ENCODE measurements at places on chromosomes 3 and 15.

GRCh38 chr3:105317841-105318240 is 48.9 kb upstream of the ALCAM start:
- DNase-seq: no peak

DNA sequence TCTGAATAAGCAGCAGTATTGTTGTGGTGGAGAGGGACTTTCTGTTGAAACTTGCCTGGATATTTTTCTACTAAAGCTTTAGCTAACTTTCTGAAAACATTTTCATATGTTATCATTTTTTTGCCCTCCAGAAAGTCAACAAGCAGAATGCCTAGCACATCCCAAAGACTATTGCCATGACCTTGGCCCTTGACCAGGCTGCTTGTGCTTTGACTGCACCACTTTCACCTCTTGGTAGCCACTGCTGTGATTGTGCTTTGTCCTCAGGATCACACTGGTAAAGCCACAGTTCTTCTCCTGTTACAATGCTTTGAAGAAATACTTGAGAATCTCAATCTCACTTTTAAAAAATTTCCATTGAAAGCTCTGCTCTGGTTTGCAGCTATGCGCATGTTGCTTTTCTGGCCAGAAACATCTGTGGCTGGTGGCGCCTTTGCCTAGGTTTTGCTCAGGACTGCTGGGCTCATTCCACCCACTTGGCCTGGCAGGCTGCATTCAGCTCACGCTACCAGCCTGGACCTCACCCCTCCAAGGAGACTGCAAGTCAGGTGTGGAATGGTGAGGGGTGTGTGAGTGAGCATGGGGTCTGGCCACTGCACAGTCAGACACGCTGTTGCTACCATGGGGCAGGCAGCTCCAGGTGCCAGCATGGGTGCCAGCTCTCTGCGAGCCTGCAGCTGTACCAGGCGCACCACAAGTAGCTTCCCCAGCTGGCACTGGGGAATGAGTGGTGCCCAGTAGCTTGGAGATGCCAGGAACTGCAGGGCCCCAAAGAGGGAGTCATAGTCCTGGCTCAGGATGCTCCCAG is 89.8 kb upstream of the TNFSF10 start:
- DNase-seq: no peak

GRCh38 chr3:109977897-109978296 is 640.6 kb upstream of the DPPA4 start:
- DNase-seq: no peak

DNA sequence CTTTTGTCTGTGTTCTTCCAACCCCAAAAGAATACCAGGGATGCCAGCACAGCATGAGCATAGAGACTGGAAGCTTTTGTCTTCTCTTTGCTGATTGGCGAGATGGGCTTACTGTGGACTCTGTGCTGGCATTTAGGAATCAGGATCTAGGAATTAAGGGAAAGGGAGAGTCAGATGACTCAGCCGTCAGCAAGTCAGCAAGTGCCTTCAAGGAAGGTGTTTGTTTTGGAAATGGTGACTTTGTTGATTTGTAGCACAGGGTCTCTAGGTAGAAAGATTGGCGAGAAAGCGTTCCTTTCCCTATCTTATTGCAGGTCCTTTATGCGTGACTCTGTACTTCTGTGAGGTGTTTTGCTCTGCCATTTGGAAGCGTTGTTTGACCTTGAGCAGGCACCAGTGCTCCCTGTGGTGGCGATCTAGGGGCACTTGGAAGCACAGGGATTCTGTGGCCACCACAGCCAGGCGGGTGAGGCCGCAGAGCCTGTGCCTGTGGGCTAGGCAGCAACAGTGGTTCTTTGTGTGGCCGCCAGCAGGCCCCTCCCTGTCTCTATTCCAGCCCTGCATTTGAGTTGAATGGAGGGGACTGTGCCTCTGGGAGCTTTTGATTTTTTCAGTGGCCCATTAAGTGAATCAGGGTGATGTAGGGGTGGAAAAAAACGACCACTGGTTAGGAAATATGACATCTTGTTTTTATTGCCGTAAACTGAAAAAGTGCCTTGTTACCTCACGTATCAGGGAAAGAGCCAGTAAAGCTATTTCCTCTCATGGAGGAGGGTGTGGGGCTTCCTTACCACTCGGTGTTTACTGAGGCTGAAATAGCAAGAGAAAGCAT is 19.0 kb downstream of the FAN1 start:
- no peak for DNase-seq

GRCh38 chr3:23764407-23764806 is 41.3 kb upstream of the UBE2E1 start:
- no peak for DNase-seq

DNA sequence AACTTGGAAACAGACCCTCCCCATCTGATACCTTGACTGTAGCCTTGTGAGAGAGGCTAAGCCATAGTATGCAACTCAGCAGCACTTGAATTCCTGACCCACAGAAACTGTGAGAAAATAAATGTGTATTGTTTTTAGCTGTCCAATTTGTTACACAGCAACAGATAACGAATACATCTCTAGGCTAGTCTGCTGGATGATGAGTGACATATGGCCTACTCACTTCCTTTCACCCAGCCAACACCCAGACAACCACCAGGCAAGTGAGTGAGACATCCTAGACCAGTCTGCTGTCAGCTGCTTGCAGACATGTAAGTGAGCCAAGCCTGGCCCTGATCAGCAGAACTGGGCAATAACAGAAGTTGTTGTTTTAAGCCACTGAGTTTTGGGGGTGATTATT is 19.2 kb upstream of the SMAD6 start:
- DNase-seq: no peak

- no peak for DNase-seq
These were observed 69.5 kb downstream of the C3orf38 start for GRCh38 chr3:88219138-88219792.

DNA sequence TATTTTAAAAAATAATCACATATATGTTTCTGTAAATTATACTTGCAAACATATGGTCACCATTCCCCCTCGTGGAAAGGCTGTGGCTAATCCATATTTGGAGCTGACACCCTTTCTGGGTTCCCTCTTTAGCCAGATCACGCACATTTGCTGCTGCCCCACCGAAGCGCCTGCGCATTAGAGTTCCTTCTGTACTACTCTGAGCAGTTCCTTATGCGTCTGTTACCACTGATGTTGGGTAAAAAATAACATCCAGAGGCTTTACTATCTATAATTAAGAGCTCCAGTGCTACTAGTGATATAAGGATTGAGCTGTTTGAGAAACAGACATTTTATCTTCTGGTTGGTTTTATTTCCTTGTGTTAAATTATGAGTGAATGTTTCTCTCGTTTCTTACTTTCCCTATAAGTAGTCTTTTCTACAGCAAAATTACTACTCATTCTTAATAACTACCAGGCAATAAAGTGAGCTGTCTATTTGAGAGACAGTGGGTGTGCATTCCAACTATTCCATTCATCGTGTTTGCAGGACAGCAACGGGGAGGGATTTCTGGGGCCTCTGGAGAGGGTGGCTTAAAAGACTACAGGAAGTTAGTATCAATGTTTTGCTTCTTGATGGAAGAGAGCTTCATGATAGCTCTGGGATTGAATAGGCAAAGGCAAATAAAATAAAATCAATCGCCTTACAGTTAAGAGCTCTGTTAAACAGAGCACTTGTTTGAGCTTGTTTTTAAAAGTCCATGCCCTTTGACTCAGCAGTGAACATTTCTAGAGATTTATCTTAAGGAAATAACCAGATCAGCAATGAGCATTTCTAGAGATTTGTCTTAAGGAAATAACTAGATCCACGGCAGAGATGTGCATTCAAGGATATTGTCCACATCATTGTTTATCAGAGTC is 245.2 kb downstream of the CD47 start:
- no peak for DNase-seq

DNA sequence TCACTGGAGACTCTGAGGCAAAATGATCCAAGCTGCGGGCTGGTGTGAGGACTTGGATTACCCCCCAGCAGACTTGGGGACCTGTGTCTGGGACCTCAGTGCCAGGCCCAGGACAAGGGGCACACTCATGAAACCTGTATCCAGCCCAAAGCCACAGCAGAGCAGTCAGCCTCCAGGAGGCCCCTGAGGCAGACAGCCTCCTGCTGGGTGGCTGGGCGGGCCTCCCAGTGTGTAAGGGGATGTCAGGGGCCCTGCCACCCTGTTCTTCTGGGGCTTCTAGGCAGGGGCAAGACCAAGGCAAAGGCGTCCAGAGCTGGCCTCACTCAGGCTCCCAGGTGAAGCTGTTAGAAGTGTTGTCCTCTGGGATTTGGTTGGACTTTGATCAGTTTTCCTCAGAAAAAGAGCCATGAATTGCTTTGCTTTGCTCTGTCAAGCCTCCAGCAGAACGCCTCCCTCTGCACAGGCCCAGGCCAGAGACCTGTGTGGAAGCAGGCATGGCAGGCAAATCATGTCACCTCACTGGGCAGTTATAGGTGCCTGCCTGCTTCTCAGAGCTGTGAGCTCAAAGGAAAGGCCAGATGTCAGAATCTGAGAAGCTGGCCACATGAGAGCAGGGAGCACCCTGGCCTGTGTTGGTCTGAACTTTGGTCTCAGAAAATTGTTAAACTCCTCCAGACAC is 77.4 kb downstream of the SMAD6 start:
- DNase-seq: no peak

DNA sequence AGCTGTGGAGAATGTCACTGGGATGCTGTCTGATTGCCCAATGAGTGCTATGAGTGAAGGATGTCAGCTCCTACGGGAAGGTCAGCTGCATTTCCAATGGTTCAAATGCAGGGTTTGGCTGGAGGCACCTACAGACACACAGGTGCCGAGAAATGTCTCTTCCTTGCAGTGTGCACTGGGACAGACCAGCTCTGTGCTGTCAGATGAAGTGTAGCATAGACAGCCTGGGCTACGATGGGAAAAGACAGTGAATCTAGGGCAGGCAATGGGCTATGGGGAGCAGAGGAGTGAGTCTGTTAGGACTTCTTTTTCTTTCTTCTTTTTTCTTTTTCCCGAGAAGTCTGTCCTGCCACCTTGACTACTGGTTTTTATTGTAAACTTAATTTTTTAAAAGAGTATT is 223.1 kb upstream of the EOMES start:
- DNase-seq: no peak

GRCh38 chr15:98455904-98456303 is 192.4 kb upstream of the IGF1R start:
- DNase-seq: no peak

DNA sequence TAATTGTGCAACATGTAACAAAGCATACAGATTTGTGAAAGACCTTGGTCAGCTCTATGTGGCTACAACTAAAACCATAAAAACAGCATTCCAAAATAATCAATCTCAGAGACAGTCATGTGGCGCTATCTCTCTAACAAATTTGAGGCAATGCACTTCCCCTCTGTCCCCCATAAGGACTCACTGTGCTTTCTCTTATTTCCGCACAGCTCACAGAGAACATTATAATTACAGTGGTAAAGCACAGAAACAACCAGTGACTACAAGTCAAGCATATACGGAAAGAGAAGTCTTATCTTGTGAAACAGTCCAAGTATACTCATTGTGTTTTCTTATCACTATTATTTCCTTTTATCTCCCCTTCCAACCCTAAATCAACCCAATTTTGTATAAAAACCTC is 64.3 kb downstream of the RYK start:
- DNase-seq: no peak

- no peak for DNase-seq
These were observed 653.6 kb downstream of the NAALADL2 start for GRCh38 chr3:175512700-175513099.

GRCh38 chr3:169472259-169472900 is 191.1 kb downstream of the MECOM start:
- DNase-seq: no peak

DNA sequence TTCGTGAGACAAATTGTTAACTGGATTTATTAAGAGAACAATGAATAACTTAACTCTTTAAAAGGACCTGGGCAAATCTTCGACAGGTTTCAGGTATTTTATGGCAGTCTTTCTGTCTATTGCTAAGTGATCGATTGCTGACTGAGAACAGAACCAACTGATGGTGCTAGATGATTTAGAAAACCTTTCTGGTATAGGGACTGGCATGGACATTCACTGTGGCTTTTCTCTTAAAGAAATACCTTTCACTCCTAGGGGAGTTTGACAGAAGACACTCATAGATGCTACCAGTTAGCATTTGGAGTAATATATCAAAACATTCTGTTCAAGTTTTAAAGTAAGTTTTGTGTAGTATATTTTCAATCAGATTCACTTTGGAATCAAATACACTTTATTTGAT is 654 bp downstream of the PPARG start:
- DNase-seq: no peak

GRCh38 chr3:181952221-181952620 is 240.5 kb downstream of the SOX2 start:
- DNase-seq: no peak

DNA sequence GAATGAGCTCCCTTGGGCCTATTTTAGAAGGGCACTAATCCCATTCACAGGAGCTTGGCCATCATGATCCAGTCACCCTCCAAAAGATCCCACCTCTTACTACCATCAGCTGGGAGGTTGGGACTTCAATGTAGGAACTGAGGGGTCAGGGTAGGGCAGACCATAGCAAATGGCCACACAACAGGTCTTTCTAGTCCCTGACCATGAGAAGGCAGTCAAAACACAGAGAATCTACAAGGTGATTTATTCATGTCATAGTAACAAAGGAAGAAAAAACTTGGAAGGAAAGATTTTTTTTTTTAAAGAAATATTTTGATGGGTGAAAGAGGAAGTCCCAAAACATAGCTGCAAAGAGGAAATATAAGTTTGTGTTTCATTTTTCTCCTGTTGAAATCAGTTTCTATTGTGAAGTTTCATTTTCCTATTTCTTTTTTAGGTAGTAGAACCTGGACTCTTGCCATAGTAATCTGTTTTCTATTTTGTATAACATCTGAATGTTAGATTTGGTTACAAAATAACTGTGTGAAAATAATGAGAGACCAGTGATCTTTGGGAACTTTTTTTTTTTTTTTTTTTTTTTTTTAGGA is 23.5 kb upstream of the TNFSF10 start:
- no peak for DNase-seq

- no peak for DNase-seq
These were observed 25.4 kb downstream of the SYNM start for GRCh38 chr15:99130314-99130713.

GRCh38 chr3:142999881-143000280 is 1.5 kb upstream of the U2SURP start:
- DNase-seq: no peak

DNA sequence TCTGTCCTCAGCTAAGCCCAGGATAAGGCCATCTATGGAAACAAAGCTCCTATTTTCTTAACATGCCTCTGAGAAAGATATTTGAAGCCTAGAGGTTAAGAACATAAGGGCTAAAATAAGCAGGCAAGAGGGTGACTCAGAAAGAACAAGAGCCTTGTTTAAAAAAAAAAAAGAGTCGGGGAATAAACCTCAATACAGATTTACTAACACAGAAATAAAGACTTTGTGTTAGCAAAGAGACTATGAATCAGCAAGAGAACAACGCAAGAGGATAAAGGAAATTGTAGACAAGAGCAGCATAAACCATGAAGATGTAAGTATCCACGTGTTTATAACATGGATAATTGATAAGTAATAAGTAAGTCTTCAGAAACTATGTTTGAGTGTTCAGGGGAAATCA is 36.0 kb downstream of the RAB27A start:
- no peak for DNase-seq

DNA sequence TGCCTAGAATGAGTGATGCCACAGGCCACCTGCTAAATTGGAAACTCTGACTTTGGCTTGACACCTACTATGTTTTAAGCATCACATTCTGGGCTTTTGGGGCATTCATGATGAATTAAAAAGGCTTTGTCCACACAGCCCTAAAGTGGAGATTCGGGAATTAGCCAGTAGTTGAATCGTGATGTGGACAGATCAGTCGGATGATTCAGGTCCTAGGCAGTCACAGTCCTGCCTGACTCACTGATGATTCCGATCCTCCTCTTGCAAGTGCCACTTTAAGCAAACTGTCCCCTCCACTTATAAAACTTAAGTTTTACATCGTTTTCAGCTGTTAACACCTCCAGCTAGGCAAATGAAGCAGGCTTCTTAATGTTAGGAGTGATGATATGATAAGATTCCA is 75.3 kb downstream of the SYNPR start:
- no peak for DNase-seq

Data from Right ventricle myocardium superior (tissue), 1 donor.